ENCODE measurements at places on chromosomes 1 and 21.

- H3K4me1 ChIP-seq, result peaks cover 2% of the 10 kb centered on the region
- no peaks in the 10 kb centered on the region for H3K27me3 ChIP-seq
- DNase-seq, result no peak
- H3K36me3 ChIP-seq, result peaks cover 80% of the 10 kb centered on the region
- H3K4me3 ChIP-seq, result no peak overlapping the region
Measured at GRCh38 chr1:36458910-36459309, 5.3 kb downstream of the MRPS15 start.

DNA sequence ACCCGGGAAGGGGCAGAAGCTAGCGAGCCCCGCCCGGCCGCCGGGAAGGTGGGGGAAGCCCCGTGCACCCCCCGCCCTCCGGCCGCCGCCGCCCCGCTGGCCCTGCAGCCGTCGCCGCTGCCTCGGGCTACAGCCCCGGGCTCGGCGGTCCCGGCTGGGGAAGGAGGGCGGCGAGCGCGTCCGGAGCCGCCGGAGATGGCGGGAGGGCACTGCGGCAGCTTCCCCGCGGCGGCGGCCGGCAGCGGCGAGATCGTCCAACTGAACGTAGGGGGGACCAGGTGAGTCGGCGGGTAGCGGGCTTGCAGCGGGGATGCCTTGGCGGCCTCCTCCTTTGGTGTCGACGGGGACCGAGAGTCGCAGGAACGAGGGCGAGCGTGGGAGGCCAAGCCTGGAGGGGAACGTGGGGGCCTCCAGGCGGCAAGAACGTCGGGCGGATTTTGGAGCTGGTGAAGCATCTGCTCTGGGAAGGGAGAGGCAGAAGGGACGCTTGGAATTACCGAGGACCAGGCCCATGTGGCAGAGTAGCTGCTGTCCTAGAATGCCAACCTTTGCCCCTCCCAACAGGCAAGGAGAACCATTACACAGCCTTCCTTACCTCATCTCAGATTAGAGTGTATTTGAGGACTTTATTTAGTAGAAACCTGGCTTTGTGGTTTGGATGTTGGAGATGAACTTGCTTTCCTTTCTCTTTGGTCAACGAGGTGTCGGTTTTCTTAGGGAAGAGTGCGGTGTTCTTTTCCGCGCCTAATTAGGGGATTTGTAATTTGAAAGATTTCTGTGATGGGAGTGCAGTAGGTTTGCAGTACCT is 591 bp downstream of the KCTD3 start:
- H3K4me1 ChIP-seq, result no peaks in the 10 kb centered on the region
- no peaks in the 10 kb centered on the region for H3K27me3 ChIP-seq
- H3K27ac ChIP-seq, result peak overlapping the region; percentile 76

- no peaks in the 10 kb centered on the region for H3K4me1 ChIP-seq
- no peak for DNase-seq
- H3K4me3 ChIP-seq, result peak within 1 kb of the TSS; percentile 80
- H3K27ac ChIP-seq, result no peak within 1 kb of the TSS
- H3K27me3 ChIP-seq, result no peaks in the 10 kb centered on the region
Measured at GRCh38 chr1:52601991-52602855, at the start of gene GPX7. GPX7 (plus strand) TSS chr1:52602371; CDS start chr1:52602410, 39 bp downstream.

GRCh38 chr1:235112297-235113182 is 16.1 kb downstream of the TOMM20 start:
- no peak overlapping the region for H3K27ac ChIP-seq
- H3K4me1 ChIP-seq, result no peaks in the 10 kb centered on the region
- no peak overlapping the region for H3K4me3 ChIP-seq
- peaks cover 20% of the 10 kb centered on the region for H3K36me3 ChIP-seq
- H3K27me3 ChIP-seq, result no peaks in the 10 kb centered on the region

- no peak overlapping the region for H3K27ac ChIP-seq
- peaks cover 42% of the 10 kb centered on the region for H3K36me3 ChIP-seq
- H3K27me3 ChIP-seq, result no peaks in the 10 kb centered on the region
- H3K4me3 ChIP-seq, result no peak overlapping the region
Measured at GRCh38 chr1:11967028-11967547, 13.2 kb upstream of the MFN2 start.

GRCh38 chr1:25784575-25785051 is 15.4 kb upstream of the SELENON start:
- peaks cover 11% of the 10 kb centered on the region for H3K4me1 ChIP-seq
- no peak overlapping the region for H3K4me3 ChIP-seq
- H3K27ac ChIP-seq, result no peak overlapping the region
- no peaks in the 10 kb centered on the region for H3K36me3 ChIP-seq
- no peak for DNase-seq

DNA sequence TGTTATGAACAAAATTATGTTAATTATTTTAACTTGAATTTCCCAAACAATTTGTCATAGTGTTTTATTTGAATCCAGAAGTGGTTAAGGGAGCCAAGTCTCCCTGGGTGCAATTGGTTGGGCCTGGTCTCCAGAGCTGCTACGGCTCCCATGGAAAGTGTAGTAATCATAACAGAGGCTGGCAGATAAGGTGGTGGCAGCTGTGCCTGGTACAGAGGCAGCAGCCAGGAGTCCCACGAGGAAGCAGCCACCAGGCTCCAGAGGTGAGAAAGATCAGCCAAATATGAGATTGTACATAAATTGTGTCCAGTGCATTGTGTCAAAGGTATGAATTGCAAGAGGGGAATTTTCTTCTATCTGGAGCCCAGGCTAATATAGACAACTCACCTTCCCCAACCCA is 368.9 kb upstream of the PTBP2 start:
- no peaks in the 10 kb centered on the region for H3K27me3 ChIP-seq
- no peak for DNase-seq
- H3K36me3 ChIP-seq, result no peaks in the 10 kb centered on the region
- H3K4me1 ChIP-seq, result no peaks in the 10 kb centered on the region
- H3K27ac ChIP-seq, result no peak overlapping the region
- H3K4me3 ChIP-seq, result no peak overlapping the region

GRCh38 chr1:169387399-169387798 is 19.4 kb downstream of the BLZF1 start:
- peaks cover 85% of the 10 kb centered on the region for H3K36me3 ChIP-seq
- no peaks in the 10 kb centered on the region for H3K4me1 ChIP-seq
- H3K4me3 ChIP-seq, result no peak overlapping the region
- H3K27me3 ChIP-seq, result no peaks in the 10 kb centered on the region
- no peak overlapping the region for H3K27ac ChIP-seq

DNA sequence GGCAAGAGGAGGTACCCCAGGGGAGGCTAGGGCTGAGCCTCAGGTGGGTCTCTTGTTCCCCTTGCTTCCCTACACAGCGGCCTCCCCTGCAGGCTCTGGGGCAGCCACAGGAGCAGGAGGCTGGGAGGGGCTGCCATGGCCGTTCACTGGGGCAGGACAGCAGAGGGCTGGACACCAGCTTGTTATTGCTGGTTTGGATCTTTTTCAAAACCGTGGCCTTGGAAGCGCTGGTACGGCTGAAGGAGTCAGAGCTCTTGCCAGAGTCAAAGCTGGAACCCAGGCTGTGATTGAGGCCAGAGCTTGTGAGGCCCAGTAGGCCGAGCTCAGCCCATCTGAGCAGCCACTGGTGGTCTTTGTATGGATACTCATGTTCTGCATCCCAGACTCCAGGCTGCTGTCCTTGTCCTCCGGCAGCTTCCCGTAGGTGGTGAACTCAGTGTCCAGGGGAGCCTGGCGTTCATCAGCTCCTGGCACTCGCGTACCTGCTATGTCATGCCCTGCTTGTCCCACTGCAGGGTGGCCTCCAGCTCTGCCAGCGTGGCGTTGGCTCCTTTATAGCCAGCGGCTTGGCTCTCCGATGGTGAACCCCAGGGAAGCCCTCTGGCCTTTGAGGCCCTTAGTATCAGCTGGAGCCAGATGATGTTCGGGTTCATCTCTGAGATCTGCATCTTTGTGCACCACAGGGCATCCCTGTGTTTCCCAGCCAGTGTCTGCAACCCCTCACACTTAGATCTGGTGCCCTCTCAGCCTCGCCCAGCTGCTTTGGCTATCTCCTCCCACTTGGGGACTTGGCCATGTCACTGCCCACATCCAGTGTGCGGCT is 40.3 kb upstream of the THEM4 start:
- H3K27ac ChIP-seq, result no peak overlapping the region
- H3K36me3 ChIP-seq, result no peaks in the 10 kb centered on the region
- no peaks in the 10 kb centered on the region for H3K4me1 ChIP-seq

DNA sequence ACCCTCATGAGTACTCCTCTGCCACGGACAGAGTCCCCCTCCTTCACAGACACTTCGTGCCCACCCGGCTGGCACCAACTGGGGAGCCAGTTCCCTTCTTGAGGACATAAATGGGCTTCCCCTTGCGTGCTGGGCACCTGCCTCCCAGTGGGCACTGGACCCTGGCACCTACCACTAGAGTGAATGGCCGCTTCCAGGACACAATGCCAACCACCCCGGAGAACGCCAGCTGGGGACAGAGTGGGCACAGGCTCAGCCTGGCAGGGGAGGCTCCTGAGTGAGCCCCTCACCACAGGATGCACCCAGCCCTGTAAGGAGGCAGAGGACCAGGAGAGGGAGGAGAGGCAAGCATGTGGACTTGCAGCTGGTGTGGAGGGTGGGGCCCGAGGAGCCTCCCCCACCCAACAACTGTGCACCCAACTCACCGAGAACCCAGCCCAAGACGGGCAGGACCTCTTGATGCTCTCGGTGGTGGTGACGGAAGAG is 1.0 kb downstream of the ENTREP3 start:
- H3K36me3 ChIP-seq, result peaks cover 47% of the 10 kb centered on the region
- no peak overlapping the region for H3K27ac ChIP-seq
- peak overlapping the region; percentile 70 for H3K4me3 ChIP-seq
- peaks cover 24% of the 10 kb centered on the region for H3K4me1 ChIP-seq

DNA sequence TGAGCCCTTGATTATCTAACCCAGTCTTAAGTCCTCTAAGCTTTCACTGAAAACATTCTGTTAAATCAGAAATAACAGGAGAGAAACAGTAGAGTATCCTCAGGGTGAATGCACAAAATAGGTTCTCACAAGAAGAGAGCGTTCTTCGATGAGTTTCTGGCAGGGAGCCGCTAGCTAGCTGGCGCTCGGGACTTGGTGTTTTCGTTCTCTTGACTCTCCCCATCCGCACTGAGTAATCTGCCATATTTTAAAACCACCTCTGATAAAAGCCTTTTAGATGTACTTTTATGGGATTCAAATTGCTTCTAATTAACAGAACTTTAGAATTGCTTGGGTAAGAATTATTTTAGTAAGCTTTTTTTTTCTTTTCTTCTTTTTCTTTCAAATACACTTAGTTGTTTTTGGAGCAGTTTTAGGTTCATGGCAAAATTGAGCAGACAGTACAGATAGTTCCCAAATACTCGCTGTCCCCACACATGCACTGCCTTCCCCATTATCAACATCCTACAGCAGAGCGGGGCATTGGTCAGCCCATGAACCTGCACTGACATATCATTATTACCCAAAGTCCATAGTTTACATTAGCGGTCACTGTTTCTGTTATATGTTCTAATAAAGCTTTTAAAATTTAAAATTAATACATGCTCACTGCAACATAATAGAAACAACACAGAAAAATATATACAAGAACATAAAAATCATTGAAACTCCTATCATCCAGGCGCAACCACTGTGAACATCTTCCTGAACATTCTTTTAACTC is 35.4 kb downstream of the PRDM2 start:
- H3K36me3 ChIP-seq, result peaks cover 14% of the 10 kb centered on the region
- DNase-seq, result no peak
- H3K4me1 ChIP-seq, result peaks cover under 1% of the 10 kb centered on the region
- no peak overlapping the region for H3K27ac ChIP-seq
- H3K27me3 ChIP-seq, result no peaks in the 10 kb centered on the region

- H3K27ac ChIP-seq, result no peak overlapping the region
- H3K4me3 ChIP-seq, result no peak overlapping the region
- H3K27me3 ChIP-seq, result no peaks in the 10 kb centered on the region
- no peaks in the 10 kb centered on the region for H3K4me1 ChIP-seq
- H3K36me3 ChIP-seq, result no peaks in the 10 kb centered on the region
Measured at GRCh38 chr1:8307628-8308027, 10.3 kb upstream of the SLC45A1 start.

DNA sequence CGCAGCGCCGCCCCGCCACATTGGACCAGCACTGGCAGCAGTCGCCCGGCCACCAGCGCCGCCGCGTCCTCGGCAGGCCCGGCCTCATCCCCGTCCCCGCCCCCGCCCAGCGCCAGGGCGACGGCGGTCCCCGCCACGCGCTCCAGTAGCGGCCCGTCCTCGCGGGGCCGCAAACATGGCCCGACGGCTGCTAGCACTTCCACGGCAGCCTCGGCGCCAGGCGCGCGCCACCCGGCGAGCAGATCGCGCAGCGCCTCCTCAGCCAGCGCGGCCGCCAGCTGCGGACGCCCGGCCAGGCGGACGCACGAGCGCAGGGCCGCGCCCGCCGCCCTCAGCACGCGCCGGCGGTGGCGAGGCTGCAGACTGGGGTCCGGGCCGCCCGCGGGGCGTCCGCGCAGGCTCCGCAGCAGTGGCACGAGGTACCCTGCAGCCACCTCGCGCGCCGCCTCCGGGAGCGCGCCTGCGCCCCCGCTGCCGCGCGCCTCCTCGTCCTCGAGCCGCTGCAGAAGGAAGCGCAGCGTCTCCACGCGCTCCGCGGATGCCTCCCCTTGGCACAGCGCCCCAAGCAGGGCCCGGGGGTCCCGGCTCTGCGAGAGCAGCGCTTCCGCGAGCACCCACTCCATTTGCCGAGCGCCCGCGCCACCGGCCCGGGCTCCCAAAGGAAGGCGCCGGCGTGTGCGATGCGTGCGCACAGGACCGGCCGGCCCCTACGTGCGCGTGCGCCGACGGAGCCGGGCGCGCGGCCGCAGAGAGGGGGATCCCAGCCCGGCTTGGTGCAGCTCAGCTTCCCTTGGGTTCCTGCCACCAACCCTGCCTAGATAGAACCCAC is at the start of gene TARBP1:
Gene TARBP1 (minus strand): TSS at position 699 of the 829 bp plus-strand sequence. CDS start 76 bp downstream, at position 623.
- peak within 1 kb of the TSS; percentile 91 for H3K4me3 ChIP-seq
- peaks cover 26% of the 10 kb centered on the region for H3K27me3 ChIP-seq
- peak within 1 kb of the TSS; percentile 90 for H3K27ac ChIP-seq
- no peaks in the 10 kb centered on the region for H3K4me1 ChIP-seq
- H3K36me3 ChIP-seq, result no peaks in the 10 kb centered on the region
- peak; percentile 72 for DNase-seq

- no peak overlapping the region for H3K4me3 ChIP-seq
- DNase-seq, result peak; percentile 17
- H3K27me3 ChIP-seq, result no peaks in the 10 kb centered on the region
- no peaks in the 10 kb centered on the region for H3K36me3 ChIP-seq
Measured at GRCh38 chr1:204623894-204624361, 61.6 kb downstream of the LRRN2 start.

DNA sequence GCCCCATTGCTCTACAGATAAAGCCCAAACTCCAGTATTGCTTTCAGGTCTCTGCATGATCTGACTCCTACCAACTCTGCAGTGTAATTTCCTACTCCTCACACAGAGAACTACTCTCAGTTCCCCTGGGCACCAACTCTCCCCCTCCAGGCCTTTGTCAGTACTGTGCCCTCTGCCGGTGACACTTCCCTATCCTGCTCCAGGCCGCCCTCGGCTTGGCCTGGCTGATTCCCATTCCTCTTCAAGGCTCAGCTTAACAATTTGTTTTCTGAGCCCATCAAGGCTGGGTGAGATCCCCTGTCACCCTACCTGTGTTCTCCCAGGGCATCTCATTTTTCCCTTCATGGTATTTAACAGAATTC is 2.6 kb downstream of the SLAMF8 start:
- H3K4me3 ChIP-seq, result no peak overlapping the region
- H3K27ac ChIP-seq, result no peak overlapping the region
- peaks cover 8% of the 10 kb centered on the region for H3K4me1 ChIP-seq
- no peaks in the 10 kb centered on the region for H3K36me3 ChIP-seq

GRCh38 chr1:177274687-177275211 is 104.0 kb downstream of the BRINP2 start:
- no peaks in the 10 kb centered on the region for H3K36me3 ChIP-seq
- DNase-seq, result no peak
- H3K4me3 ChIP-seq, result no peak overlapping the region
- no peaks in the 10 kb centered on the region for H3K27me3 ChIP-seq
- peaks cover 13% of the 10 kb centered on the region for H3K4me1 ChIP-seq

GRCh38 chr1:77832901-77833300 is 53.5 kb downstream of the MIGA1 start:
- no peaks in the 10 kb centered on the region for H3K27me3 ChIP-seq
- H3K27ac ChIP-seq, result no peak overlapping the region
- H3K36me3 ChIP-seq, result peaks cover 12% of the 10 kb centered on the region
- H3K4me3 ChIP-seq, result no peak overlapping the region
- no peaks in the 10 kb centered on the region for H3K4me1 ChIP-seq
